ENCODE measurements at places on chromosomes 2 and 18. TPM values are rescaled to one million over a fixed set of nuclear protein-coding genes. Genes with fewer than 3 reads are reported as not detected.

GRCh38 chr2:119487434-119488244 lies 36.6 kb downstream of the SCTR start:
- DNase-seq, result no peak

- DNase-seq, result no peak
Observed at GRCh38 chr2:229419158-229419557, 148.1 kb upstream of the PID1 start.

DNA sequence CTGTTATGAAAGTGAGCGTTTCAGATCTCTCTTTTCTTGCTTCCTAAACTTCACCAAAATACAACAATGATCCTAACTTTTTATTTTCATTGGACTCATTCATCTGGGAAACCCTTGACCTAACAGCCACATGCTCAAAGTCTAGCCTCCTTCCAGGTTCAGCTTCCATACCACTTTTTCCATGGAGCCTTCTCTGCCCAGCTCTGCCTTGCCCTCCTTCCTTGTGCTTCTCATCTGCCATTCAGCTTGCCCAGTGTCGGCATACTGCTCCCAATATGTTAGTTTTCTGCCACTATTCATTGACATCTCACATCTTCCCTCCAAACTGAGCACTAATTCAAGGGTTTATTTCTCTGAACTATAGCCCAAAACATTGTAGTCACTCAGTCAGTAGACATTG lies 214.7 kb downstream of the RAD51AP2 start:
- DNase-seq, result no peak

SLC40A1 gene
- total RNA-seq, result 15.6 TPM

LYG2 gene
- not detected for total RNA-seq

KCNG3 gene
- total RNA-seq, result not detected
